ENCODE measurements at places on chromosomes 3 and 15.

- DNase-seq = no peak
These were observed 2.5 kb downstream of the IL1RAP start for GRCh38 chr3:190516416-190516815.

- peak; percentile 94 for DNase-seq
These were observed 23.1 kb downstream of the ANXA2 start for GRCh38 chr15:60374628-60375081.

DNA sequence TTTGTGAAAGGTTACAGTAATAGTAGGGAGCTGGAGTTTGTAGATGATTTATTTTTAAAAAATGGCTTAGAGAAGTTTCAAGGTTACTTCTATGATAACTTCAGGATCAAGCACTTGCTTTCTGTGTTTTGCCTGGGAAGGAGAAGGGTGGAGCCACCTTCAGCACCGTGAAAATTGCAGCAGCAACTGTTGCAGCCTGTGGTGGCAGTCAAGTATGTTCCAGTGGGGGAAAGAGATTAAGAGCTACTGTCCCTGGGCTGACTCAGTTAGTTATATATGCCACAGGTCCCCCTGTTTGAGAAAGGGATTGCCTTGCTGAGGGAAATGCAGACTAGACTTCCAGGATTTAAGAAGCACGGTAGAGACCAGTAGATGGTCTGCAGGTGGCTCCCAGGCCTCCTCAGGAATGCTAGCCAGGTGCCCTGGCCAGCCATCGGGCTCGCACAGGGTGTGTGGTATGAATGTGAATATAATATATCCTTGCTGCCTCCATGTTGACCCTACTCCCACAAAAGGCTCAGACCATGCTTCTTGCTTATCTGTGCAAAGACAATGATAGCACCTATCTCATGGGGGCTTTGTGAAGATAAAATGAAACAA lies 389.5 kb downstream of the CACNA2D3 start:
- no peak for DNase-seq

GRCh38 chr15:90097475-90097874 lies 4.8 kb downstream of the IDH2 start:
- DNase-seq = no peak

- no peak for DNase-seq
These were observed 128.7 kb downstream of the GHSR start for GRCh38 chr3:172319595-172319994.

DNA sequence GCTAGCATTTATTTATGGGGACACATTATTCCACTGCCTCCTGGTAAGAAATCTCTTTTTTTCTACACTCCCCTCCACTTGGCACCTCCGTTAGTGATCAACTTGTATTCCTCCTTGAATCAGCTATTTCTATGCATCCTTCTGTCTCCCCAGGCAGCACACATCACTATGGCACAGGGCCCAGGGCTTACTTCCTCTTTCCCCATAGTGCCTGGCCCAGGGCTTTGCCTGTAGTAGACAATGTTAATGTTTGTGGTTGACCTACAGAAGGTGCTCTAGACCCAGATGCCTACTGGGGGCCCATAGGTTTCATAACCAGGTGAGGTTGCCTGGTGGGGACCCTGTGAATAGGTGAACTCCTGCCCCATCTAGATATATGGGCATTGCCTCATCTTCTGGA lies 44.9 kb downstream of the EPHB1 start:
- no peak for DNase-seq

DNA sequence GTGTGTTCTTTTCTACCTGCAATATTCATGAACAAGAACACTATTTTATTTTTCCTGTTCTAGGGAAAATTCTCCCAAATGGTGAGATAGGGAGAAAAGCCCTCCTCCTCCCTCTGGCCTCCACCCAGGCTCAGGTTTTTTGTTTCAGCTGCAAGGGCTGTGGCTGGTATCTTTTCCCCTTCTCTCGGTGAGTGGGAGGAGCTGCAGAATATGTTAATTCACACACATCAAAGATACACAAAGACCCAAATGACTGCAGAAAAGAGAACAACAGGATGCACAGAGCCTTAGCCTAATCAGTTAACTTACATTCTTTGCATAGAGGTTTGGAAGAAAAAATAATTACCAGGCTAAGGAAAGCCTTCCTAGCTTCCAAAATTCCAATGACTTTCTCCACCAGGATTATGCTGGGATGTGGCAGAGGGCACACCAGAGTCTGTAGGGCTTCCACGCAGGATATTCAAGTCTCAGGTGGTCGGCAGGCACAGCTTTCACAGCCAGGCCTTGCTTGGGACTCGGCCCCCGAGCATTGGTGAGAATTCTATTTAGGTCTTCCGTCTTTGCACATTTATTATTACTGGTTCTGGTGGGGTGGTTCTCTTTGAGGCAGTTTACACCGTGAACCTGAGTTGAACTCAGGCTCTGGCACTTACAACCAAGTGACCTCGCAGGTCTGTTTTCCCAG lies 64.9 kb downstream of the ABHD5 start:
- DNase-seq = no peak

- DNase-seq = no peak
These were observed 1046.4 kb downstream of the NTRK3 start for GRCh38 chr15:87209891-87210689.

DNA sequence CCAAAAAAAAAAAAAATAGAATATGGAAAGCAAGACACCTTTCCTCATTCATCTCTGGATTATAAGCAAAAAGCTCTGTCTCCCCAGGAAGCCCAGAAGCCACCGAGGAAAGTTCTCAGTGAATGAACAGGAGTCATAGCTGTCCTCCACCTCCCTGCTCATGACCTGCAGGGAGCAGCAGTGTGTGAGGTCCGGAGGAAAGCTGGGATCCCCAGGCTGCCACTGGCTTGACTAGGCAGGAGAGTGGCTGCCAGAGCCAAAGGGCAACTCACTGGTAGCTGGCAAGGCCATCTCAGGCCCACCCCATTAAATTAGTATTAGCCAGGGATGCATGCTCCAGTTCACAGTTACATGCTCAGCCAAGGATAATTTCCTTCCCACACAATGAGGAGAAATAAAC lies 191.6 kb upstream of the STT3B start:
- no peak for DNase-seq

DNA sequence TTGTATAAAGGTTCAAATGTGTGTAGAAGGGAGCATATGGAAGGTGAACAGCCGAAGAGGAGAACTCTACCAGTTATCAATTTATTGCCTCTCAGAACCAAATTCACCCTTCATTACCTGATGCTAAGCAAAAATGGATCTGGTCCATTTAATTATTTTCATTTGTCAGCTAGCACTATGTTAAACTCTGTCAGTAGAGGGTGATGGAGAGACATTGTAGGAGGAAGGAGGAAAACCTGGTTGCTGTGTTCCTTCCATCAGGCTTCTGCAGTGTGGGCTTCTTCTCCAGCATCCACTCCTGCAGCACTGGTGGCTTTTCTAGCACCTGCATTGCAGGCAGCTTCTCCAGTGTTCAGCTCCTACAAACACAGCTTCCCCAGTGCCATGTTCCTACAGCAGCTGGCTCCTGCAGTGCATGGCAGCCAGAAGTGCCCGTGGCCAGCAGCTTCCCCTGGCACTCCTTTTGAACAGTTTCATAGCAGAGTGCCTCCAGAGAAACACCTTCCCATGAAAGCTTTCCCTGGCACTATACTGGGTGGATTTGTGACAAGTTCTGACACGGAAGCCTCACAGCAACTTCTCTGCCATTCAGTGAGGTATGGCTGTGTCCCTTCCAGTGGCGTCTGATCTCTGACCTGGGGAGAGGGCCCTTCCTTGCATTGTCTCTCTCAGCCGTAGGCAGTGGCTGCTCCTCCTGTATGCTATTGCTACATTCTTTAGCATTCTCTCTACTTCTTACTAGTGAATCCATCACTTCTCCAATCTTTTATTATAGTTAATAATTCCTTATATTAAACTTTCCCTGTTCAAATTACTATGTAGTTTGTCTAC lies 14.6 kb upstream of the IL17RD start:
- DNase-seq = no peak

DNA sequence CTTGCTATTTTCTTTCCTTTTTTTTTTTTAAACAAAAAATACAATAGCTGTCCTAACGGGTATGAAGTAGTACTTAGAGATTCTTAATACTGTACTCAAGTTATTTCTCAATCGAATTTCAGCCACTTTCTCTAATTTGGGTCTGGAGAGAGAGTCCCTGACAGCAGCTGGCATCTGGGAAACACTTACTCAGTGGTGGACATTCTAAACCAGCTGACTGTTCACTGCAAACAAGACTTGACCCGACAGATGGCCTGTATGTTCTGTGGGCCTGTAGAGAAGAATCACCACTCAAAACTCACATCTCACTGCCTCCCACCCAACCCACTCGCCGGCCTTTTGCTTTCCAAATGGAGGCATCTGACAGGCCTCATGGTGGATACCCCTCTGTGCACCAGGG lies 199.6 kb downstream of the ATP10A start:
- DNase-seq = no peak

GRCh38 chr3:21062831-21063294 lies 688.1 kb downstream of the ZNF385D start:
- no peak for DNase-seq

GRCh38 chr3:171753025-171753472 lies 57.2 kb downstream of the PLD1 start:
- DNase-seq = no peak
